Fibroblast of the conjunctiva (primary cell): ENCODE measurements at places on chromosomes 16 and 17.

GRCh38 chr17:49630113-49630900 lies 47.6 kb downstream of the SPOP start:
- DNase-seq = no peak

- no peak for DNase-seq
Observed at GRCh38 chr17:63042256-63042812, 76.3 kb downstream of the TANC2 start.

DNA sequence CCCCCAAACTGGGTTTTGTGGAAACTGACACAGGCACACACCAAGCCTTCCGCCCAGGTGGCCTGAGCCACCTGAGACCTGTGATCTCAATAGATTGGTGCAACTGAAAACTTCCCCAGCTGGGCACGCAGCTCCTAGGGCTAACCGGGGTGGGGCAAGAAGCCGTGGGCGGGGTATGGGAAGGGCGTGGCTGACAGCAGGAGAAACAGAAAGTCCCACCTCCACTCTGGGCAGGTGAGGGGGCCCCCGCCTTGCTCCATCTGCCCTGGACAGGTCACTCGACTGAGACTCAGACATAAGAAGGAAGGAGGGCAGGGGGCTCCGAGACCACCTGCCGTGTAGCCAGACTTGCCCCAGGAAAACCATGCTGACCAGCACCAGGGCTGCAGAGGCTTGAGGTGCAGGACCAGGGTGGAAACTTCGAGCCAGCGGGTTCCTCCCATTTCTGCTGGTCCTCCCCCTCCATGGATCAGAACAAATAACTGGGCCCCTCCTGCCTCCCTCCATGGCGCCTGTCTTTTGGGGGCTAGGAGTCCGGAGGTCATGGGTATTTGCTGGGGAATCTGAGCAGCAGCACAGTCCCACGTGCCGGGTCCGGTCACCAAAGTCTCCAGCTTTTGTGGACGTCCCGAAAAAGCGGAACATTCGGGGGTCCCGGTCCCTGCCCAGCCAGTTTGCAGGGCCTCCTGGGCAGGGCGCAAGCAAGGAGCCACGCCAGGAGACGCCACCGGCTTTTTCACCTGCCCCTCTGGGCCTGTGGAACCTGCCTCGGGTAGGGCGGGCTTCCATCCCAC lies 1.3 kb downstream of the TIMP2 start:
- DNase-seq = no peak

- DNase-seq = no peak
Observed at GRCh38 chr16:88455610-88456355, 2.7 kb downstream of the ZFPM1 start.

- DNase-seq = no peak
Observed at GRCh38 chr16:20221208-20221607, 106.1 kb downstream of the GP2 start.

GRCh38 chr17:28553000-28553505 lies 629 bp upstream of the UNC119 start:
- DNase-seq = no peak

GRCh38 chr17:9520649-9521048 lies 55.0 kb downstream of the STX8 start:
- no peak for DNase-seq

DNA sequence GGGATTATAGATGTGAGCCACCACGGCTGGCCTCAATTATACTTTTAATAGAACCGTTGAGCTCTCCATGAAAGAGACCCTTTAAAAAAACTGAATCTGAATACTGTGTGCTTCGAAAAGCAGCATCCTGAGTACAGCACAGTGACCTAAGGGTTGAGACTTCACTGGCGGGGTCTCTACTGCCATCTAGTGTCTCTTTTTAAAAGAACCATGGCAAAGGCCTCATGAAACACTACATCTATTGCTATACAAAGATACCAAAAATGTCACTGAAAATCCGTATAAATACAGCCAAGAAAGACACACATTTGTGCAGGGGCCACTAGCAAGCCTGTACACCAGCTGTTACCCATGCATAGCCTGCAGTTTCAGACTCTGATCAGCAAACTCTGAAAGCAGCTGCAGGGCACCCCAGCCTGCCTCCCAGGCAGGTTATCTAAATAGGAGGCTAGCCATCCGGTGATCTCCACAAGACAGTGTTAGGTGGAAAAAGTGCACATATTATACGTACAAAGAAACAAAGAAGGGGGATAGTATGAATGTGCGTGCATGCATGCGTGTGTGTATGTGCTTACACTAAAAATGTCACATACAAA lies 35.3 kb downstream of the NPLOC4 start:
- peak; percentile 65 for DNase-seq

- no peak for DNase-seq
Observed at GRCh38 chr17:3798273-3799180, 2.5 kb downstream of the ITGAE start.

DNA sequence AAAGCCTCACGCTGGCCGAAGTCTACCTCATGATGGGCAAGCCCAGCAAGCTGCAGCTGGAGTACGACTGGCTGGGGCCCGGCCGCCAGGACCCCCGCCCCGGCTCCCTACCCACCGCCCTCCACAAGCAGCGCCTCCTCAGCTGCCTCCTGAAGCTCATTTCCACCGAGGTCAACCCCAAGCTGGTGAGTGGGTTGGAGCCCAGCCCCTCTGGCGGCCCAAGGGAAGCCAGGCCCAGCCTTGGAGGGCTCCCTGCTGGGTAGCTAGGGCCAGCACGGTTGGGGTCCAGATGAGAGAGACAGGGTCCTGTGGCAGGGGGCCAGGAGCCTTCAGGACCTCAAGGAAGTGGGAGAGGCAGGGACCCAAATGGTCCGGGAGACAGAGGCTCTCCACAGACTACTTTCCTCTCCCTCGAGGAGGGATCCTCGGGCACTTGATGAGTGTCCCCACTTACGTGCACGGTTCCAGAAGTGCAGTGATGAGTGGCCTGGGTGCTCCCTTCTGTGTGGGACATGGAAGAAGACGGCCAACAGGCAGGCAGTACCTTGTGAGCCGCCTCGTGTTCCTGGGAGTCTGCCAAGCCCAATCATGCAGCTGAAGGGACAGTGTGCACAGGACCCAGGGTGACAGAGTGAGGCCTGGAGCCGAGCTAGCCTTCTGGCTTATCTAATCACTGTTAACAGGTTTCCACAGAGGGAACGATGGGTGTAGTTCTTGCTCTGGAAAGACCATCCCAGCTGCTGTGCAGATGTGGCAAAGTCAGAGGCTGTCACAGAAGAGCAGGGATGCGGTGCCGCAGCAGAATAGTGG lies 21.1 kb upstream of the JPT2 start:
- DNase-seq = no peak

- DNase-seq = no peak
Observed at GRCh38 chr16:79645701-79646100, 45.2 kb upstream of the MAF start.

DNA sequence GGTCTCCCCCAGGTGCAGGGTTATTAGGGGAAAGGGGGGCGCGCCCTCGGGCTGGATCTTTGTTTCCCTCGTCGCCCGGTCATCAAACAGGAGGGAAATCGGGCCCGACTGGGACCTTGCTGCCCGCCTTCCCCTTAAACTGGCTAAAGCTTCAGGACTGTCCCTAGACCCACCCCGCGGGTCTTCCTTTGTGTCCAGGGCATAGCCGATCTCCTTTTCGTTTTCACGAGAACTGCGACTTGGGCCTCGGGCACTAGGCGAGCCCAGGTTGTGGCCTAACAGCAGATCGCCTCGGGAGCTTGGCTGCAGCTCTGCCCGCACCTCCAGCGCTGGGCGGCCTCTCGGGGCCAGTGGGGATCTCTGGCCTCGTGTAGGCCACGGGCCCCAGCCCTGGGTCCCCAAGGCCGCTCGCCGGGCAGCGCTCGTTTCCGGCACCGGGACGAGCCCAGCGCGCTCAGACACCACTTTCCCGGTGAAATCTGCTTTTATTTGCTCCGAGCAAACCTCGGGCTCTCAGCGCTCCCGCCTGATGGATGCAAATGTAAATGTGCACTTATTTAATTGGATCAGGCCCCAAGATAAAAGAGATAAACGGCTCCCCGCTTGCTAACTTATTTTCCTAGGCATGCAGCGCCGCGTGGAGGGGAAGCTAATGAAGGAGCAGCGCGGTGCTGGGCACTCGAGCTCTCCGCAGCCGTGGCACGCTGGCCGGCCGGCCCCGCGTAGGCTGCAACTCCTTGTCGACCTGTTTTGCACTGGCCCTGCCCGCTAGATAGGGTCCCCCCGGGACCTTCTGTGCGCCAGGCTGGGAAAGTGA lies 7.8 kb downstream of the IRX5 start:
- DNase-seq = no peak

DNA sequence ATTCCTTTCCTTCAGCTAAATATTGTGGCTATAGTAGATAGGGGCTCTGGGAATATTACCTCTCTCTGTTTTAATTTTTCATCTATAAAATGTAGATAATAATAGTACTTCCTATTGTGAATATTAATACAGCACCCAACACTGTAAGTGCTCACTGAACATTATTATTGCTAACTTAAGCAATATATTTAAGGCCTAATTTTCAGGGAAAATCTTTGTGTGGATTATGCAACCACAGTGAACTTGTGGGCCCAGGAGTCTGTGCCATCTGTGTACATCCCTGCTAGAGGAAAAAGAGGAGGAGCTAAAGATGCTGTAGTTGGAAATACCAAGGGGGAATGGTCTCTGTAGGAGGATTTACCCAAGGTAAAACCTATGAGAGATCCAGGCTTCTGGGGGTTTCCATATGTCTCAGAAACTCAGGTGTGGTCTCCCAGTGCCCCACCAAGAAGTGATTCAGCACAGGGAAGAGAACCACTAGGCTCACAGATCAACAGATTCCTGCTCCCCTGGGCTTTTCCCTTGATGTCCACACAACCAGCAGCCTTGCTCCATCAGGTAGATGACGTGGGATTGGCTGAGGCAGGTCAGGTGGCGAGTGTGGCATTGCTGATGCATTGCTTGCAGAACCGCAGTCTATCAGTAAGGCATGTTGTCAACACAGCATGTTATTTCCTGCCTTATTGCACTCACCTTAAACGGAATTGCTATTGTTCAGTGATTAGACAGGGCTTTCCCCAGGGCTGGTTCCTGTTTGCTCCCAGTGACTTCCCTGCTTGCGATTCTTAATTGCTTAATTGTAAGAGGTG lies 1.6 kb upstream of the N4BP1 start:
- no peak for DNase-seq

DNA sequence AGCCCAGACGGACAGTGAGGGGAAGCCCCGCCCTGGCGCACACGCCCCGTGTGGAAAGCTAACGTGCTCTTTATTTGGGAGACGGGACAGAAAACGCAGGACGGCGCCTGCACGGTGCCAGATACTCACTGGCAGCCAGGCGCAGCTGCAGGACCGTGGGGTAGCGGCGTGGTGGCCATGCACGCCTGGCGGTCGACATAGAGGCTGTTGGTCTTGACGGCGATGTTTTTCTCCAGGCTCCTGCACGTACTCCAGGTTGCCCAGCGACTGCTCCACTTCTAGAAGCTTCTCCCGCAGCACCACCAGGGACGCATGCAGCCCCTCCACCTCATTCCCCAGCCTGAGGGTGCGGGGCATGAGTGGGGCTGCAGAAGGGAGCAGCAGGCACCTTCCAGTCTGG lies 5.1 kb upstream of the C1QTNF8 start:
- DNase-seq = no peak

DNA sequence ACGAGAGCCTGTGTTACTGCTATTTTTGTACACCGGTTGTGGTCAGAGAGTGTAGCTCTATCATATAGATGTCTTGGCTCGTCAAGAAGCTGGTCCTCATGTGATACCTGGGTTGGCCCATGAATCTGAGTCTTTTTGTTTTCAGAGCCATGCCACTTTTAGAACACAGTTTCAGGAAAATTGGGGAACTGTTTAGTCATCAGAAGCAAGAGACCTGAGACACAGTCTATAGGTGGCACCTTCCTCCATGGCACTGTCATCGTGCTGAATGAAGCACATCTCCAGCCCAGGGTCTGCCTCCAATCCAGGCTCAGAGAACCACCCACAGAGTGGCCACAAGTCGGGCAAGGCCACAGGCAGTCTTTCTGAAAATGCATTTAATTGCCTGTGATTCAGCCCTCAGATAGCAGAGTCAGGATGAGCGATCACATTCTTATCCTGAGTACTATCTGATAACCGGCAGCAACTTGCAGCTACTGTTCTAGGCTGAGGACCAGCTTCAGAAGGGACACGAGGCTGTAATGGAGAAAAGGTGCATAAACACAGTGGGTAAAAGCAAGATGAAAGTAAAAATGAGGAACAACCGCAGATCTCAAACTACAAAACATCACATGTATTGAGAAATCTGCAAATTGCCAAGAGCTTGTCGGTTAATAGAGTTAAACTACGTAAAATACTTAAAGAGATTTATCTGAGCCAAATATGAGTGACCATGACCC lies 14.2 kb upstream of the HAPSTR1 start:
- DNase-seq = no peak

- DNase-seq = no peak
Observed at GRCh38 chr17:60599220-60599619, 773 bp upstream of the PPM1D start.

DNA sequence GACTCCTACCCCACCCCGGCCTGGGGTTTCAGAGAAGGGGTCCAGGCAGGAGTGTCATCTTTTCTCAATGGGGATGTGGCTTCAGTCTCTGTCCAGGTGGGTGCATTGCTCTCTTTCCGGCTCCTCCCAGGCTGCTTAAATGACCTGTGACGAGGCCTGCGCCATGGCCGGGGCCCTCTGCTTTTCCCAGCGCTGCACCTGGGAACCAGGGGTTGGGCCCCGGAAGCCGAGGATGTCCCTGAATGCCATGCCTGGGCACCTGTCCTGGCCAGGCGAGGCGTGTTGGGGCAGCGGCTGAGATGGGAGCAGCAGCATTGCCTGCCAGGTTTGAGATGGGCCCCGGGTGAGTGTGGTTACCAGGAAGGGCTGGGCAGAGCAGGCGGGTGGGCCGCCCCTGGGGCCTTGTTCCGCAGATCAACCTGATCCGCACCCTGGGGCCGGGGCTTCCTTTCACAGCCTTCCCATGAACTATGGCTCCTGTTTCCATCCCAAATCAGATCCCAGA lies 147.4 kb downstream of the SEC14L1 start:
- DNase-seq = no peak

GRCh38 chr17:41848788-41849187 lies 11.2 kb downstream of the KLHL10 start:
- DNase-seq = peak; percentile 9

- DNase-seq = no peak
Observed at GRCh38 chr16:55021595-55022475, 91.2 kb downstream of the IRX5 start.

- no peak for DNase-seq
Observed at GRCh38 chr17:30235386-30236296, at the start of gene SLC6A4. SLC6A4 (minus strand) TSS chr17:30235697; CDS start chr17:30221958, 13,739 bp downstream.

DNA sequence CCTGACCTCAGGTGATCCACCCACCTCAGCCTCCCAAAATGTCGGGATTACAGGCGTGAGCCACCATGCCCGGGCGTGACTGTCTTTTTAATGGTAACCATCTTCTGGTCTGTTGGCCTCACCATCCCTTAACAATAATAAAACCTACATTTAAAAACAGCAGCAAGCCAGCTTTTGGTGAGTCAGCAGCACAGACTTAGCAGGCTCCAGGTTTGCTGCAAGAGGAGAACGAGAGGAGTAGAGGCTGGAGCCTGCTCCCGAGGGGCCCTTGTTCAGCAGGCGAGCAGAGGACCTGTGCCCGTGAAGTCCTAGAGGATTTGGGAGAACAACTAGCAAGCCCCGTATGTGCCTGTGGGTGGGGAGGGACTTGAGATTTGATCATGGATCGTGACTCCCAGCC lies 35.7 kb downstream of the MYH13 start:
- no peak for DNase-seq
